ENCODE measurements at places on chromosomes 4 and X.

- DNase-seq = no peak
These were observed 106.7 kb downstream of the ADRA2C start for GRCh38 chr4:3872834-3873313.

DNA sequence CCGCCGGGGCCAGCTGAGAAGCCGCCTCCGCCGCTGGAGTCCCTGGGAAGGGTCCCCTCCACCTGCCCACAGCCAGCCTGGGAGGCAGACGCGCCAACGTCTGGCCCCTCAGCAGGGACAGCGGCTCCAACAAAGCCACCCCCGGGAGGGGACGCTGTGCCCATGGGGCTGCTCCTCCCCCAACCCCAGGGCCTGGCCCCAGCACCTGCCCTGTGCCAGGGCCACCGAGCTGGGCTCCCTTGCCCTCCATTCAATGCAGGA lies 6.1 kb upstream of the HMX1 start:
- DNase-seq = no peak

- no peak for DNase-seq
These were observed 24.5 kb downstream of the HTRA3 start for GRCh38 chr4:8294036-8294435.

DNA sequence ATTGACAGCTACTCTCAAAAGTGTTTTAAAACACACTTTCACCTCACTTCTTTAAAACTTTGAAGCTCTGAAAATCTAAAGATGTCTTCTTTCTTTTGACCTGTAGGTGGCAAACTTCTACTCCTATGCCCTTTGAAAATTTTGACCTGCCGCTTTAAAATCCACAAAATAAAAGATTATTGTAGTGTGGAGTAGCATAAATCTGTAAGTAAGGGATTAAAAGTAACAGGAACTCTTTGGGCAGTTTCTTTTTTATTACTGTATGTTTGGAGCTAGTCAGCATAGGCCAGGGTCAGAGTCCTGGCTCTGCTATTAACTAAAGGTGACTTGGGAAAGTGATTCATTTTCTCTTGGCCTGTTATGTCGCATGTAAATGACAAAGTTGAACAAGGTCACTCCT lies 25.5 kb downstream of the BBS12 start:
- no peak for DNase-seq

DNA sequence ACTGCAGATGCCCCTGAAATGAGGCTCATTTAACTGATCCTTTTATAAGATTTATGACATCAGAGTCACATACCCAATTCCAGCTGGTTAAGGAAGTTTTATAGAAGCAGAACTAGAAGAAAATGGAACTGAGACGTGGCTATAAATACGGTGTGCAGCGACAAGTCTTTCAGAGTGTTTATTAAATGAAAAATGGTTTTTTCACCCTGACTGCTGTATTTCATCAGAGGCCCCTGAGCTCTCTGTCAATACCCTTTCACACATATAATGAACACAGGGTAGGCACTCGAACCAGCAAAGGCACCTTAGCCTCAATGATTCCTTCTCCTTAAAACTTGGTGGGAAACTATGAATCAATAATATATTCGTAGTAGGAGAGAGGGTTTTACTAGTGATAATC lies 380.8 kb upstream of the ANXA10 start:
- DNase-seq = no peak

DNA sequence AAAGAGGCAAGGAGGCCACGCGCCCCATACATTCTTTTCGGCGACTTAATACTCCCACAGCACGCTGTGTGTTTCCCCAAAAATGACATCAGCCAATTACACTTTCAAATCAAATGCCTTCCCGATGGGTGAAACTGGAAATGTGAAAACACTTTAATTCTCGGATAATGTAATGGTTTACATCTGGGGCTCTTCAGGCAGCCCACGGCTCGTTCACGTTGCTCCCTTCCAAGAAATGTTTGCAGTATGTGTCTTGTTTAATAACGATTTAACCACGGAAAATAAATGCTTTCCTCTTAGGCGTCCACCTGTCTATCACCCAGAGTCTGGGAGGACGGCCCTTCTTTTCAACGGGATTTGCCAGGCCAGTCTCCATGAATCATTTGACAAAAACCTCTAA lies 272.5 kb downstream of the SHOX start:
- no peak for DNase-seq

GRCh38 chrX:40109288-40110008 lies 11.7 kb upstream of the BCOR start:
- peak; percentile 39 for DNase-seq

DNA sequence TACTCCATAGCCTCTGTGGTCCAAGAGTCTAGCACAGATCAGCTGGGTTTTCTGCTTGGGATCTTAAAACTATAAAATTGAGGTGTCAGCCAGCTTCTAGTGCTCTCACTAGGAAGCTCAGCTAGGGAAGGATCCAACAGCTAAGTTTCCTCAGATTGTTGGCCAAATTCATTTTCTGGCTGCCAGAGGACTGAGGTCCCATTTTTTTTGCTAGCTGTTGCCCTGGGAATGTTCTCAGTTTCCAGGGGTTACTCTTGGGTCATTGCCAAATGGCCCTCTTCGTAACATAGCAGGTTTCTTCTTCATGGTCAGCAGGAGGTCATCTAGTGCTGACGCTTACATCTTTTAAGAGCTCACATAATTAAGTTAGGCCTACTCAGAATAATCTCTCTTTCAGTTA lies 2178.2 kb downstream of the ARAP2 start:
- DNase-seq = no peak

- peak; percentile 31 for DNase-seq
These were observed 167.9 kb downstream of the SMIM20 start for GRCh38 chr4:26081795-26082498.

GRCh38 chr4:98399915-98400314 lies 138.7 kb downstream of the RAP1GDS1 start:
- DNase-seq = no peak

DNA sequence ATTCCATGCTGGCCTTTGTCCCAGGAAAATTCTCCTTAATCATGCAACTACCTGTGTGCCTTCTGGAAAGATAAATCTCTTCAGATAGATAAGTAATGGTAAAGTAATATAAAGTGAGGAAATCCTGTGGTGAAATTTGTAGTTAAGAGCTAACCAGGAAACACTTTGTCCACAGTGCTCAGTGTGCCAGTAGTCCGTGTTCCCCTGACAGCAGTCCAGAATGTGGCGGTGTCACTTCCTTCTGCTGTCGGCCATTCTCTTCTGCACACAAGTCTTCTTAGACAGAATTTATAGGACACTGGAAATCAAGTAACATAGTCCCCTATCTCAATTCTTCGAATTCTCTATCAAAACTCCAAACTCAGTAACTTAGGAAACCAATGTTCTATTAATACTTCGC lies 5.7 kb upstream of the CXXC4 start:
- DNase-seq = no peak

GRCh38 chr4:82774711-82775171 lies 23.9 kb downstream of the SCD5 start:
- DNase-seq = no peak

GRCh38 chrX:43551590-43551989 lies 104.5 kb upstream of the MAOA start:
- DNase-seq = no peak

DNA sequence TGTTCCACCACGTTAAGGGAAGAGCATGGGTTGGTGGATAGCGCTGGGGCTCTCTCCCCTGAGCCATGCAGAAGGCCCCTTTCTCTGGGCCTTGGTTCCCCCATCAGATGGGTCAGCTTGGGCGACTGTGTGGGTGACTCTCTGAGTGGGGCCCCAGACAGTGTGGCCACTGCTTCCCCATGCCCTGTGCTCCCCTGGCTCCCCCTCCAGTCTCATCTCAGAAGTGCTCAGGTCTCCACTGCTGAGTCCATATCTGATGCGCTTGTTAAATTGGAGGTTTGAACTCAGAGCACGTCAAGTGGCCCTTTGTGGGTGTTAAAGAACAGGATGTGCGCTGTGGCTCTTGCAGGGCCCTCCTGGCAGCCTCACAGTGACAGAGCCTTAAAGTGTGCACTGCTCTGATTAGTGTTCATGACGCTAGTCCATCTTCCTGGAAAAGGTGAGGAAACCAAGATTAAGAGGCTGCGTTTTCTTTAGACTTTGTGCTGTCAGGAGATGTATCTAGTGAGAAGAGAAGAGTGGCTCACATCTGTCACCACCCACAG lies 59.8 kb downstream of the NELFA start:
- DNase-seq = no peak

- DNase-seq = no peak
These were observed 21.5 kb downstream of the FRMPD4 start for GRCh38 chrX:12159799-12160198.

DNA sequence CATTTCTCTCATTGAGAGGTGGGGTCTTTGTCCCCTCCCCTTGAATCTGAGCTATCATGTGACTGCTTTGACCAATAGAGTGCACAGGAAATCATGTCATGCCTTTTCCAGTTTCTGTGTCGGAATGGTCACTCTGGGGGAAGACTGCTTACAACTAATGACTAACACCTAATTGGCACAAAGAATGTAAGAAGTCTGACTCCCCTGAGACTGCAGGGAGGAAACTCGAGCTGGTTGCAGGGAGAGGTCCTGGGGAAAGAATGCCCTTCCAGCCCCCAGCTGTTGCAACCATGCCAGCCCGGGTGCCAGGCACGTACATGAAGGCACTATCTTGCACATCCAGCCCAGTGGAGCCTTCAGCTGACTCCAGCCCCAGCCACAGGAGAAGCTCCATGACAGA lies 254.2 kb downstream of the DHX15 start:
- peak; percentile 83 for DNase-seq

- no peak for DNase-seq
These were observed 34.6 kb downstream of the PDLIM5 start for GRCh38 chr4:94486372-94486801.

GRCh38 chrX:13764765-13765164 lies 30.2 kb downstream of the OFD1 start:
- DNase-seq = no peak

DNA sequence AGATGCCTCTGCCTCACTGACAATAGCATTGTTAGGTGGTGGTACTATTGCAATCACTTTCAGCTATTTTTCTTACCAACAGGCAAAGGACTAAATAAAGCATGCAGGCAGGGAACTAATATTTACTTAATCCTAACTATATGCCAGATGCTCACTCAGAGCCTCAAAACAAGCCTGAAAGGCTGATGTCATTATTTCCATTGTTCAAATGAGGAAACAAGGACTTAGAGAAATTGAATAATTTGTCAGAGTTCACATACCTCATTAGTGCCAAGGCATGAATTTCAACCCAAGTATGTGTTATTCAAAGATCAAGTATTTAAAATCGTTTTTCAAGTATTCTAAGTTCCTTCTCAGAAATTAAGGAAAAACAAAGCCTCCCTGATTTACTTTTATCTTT lies 374.9 kb upstream of the TECRL start:
- no peak for DNase-seq

GRCh38 chr4:8394061-8394519 lies 46.4 kb downstream of the ACOX3 start:
- DNase-seq = peak; percentile 89

GRCh38 chrX:35711281-35711680 lies 86.9 kb upstream of the MAGEB16 start:
- no peak for DNase-seq

GRCh38 chrX:149131774-149132173 lies 373.3 kb downstream of the IDS start:
- no peak for DNase-seq

- DNase-seq = no peak
These were observed 92.2 kb upstream of the MAML3 start for GRCh38 chr4:140246216-140246615.

GRCh38 chrX:67749536-67749935 lies 205.7 kb downstream of the AR start:
- no peak for DNase-seq

GRCh38 chr4:1323635-1324442 lies 23.2 kb upstream of the UVSSA start:
- peak; percentile 96 for DNase-seq

GRCh38 chr4:39528061-39528465 lies 824 bp upstream of the UGDH start:
- DNase-seq = peak; percentile 86

DNA sequence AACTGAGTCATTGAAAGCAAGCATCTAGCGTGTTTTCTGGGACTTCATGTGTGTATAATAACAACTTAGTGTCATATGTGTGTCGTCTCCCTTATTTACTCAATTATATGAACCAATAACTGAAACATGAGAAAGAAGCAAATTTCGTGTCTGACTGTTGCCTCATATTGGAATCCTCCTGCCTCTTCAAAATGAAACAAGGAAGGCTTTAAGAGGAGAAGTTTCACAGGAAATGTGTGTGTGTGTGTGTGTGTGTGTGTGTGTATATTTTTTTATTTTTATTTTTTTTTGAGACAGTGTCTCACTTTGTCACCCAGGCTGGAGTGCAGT lies 145.8 kb upstream of the SFRP2 start:
- peak; percentile 72 for DNase-seq

GRCh38 chr4:23290656-23291055 lies 597.9 kb downstream of the GBA3 start:
- no peak for DNase-seq

DNA sequence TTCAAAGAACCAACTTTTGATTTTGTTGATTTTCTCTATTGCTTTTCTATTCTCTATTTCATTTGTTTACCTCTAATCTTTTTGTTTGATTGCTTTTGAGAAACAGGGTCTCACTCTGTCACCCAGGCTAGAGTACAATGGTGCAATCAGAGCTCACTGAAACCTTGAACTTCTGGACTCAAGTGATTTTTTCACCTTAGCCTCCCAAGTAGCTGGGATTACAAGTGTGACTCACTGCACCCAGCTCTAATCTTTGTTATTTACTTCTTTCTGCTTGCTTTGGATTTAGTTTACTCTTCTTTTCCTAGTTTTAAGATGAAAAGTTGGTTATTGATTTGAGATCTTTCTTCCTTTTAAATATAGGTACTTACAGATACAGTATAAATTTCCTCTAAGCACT lies 26.2 kb downstream of the RAB9B start:
- DNase-seq = no peak

GRCh38 chr4:148204171-148204570 lies 238.0 kb downstream of the NR3C2 start:
- DNase-seq = no peak

DNA sequence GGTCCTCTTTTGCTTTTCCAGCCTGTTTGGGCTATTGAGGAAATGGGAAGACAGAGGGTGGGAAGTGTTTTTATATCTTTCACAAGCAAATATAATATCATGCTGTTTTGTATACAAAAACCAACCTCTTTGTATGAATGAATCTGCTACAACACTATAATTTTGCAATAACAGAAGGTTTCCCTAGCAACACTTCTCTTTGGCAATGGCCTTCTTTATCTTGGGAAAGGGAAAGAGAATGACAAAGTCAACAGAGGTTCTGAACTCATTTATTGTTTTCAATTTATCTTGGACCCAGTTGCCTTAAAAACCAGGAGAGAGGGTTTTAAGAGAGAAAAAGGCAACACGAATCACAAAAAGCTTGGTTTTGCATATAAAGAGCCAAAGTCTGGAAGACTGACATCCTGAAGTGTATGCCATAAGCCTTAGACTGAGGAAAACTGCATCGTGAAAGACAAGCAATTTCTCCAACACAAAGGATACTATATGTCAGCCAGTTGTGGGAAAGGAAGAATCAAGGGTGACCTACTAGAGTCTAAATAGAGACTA lies 121.8 kb upstream of the FAM241A start:
- no peak for DNase-seq

GRCh38 chr4:114694770-114695169 lies 96.2 kb downstream of the UGT8 start:
- peak; percentile 16 for DNase-seq

Data from fibroblast of gingiva (primary cell).